ENCODE measurements at places on chromosomes 2 and 18.

- DNase-seq: no peak
Measured at GRCh38 chr2:232418466-232419244, 12.0 kb downstream of the ALPG start.

- no peak for DNase-seq
Measured at GRCh38 chr2:5385596-5385995, 306.6 kb upstream of the SOX11 start.

DNA sequence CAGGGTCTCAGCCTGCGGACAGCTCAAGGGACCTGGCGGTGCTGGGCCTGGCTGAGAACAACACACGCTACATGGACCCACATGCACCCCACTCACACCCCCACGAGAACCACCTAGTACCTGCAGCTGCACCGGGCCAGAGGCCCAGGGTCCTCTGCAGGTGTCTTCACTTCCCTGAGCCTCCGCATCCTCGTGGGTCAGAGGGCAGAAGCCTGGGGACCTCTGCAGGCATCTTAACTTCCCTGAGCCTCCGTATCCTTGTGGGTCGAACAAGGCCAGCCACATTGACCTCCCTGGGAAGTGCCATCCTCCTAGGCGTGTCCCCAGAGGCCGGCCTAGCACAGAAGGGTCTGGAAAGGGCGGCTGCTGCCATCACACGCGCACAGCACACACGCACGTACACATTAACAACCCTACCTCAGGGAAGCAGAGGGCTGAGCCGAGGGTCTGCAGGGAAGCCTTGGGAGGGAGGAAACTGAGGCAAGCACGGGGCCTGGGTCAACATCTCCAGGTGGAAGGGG lies 62.5 kb upstream of the HPCAL1 start:
- DNase-seq: no peak

DNA sequence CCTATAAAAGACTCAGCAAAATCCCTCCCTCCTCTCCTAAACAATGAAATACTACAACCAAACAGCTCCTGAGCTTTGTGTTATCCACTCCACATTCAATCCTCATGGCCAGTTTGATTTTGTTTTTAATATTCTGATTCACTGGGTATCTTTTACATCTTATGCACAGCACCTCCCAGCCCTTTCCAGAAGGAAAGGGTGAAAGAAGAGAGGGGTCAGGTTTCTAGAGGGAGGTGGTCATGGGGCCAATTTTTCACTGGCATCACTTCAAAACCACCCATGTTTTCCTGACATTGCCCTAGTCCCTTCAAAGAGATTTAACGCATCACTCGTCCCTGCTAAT lies 315.6 kb downstream of the LPIN1 start:
- no peak for DNase-seq

- no peak for DNase-seq
Measured at GRCh38 chr18:61544178-61544577, 210.9 kb downstream of the CDH20 start.

GRCh38 chr2:57558312-57558711 lies 488.3 kb upstream of the VRK2 start:
- DNase-seq: no peak

- no peak for DNase-seq
Measured at GRCh38 chr2:130884013-130884412, 47.3 kb downstream of the ARHGEF4 start.

DNA sequence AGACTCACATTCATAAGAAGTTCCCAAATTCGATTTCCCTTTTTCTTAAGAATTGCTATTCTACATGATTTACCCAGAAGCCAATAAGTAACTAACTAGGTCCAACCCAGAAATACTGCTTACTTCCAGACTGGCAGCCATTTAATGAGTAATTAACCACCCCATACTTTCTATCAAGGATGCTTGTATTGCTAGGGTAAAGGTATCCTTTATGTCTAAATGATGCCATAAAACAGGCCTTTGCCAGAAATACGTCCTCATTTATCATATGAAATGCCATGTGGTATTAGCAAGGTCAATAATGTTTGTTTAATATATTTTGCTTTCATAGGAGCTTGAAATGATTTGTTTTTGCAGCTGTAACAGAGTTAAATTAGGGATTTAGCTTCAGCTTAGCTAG lies 56.1 kb downstream of the PLEKHM3 start:
- no peak for DNase-seq

DNA sequence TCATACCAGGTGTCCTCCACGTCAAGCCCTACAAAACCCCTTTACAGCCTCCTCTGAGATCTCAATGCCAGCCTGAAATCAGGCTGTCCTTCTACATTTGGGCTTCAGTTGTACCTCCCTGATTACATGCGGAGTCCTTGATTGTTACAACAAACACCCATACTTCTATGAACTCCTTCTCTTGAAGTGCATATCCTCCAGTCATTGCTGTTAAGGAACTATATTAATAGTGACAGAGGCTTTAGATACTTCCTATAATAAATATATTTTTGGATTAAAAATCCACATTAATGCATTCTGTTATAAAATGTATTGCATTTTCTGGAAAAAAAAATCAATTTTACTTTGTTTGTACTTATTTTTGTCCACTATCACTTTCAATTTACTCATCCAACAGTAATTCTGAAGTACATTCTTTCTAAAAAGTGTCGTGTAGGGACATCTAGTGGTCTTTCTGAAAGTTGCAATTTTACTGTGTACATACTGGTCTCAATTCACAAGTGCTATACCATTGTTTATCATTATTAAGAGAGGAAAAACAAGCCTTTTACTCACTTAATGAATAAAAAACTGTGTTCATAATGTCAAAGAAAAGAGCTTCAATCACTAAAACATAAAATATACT lies 316.4 kb downstream of the DSEL start:
- peak; percentile 5 for DNase-seq

GRCh38 chr2:26988058-26988860 lies 17.8 kb downstream of the MAPRE3 start:
- no peak for DNase-seq

DNA sequence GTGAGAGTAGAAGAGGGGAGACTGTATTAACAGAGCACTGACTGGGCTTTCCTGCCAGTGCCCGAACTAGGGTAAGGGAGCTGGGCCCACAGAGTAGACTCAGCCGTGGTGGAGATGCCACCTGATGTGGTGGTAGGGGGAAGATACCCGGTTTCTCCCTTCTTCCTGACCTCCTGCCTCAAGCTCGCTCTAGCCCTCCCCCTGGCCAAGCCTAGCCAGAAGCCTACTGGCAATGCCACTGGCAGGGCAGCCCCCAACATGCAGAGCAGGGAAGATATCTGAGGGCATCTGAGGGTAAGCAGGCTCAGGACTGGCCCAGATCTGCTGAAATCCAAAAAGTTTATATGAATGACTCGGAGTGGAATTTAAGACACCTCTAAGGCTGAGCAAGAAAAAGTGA lies 162.6 kb upstream of the SMAD2 start:
- no peak for DNase-seq

DNA sequence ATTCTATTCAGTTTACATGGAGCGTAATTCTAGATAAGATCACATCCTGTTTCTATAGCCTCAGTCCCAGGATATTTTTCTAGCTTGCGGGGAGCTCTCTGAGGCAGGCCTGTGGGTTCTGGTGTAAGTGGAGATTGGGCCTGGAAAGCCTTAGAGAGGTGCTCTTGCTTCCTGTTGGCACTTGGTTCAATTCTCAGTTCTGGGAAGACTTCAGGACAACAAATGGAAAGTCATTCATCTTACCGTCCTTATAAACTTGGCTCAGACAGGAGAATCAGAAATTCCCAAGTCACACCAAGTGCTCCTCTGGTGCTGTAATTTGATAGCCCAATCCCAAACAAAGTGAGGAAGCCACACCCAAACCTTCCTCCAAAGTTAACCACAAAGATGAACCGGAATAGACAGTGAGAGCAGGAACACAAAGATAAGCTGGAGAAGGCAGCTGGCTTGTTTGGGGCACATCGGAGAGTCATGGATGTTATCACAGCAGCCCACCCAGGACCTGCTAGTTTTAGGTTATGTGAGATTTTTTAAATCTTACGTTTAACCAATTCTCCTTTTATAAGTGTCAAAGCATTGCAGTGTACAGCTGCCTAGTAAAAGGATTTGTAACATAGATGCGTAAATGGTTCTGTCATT lies 144.3 kb upstream of the MAP3K20 start:
- DNase-seq: no peak

DNA sequence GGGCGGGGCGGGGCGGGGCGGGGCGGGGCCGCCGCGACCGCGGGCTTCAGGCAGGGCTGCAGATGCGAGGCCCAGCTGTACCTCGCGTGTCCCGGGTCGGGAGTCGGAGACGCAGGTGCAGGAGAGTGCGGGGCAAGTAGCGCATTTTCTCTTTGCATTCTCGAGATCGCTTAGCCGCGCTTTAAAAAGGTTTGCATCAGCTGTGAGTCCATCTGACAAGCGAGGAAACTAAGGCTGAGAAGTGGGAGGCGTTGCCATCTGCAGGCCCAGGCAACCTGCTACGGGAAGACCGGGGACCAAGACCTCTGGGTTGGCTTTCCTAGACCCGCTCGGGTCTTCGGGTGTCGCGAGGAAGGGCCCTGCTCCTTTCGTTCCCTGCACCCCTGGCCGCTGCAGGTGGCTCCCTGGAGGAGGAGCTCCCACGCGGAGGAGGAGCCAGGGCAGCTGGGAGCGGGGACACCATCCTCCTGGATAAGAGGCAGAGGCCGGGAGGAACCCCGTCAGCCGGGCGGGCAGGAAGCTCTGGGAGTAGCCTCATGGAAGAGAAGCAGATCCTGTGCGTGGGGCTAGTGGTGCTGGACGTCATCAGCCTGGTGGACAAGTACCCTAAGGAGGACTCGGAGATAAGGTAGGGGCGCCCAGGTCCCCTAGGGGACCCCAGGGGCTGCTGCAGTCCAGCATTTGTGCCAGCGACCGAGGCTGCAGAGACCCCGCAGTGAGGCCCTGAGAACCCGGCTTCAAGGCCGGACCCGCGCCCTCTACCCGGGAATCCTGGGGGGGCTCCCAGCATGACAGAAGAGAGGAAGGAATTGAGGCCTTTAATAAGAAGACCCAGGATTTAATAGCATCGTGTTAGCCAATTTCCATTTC lies at the start of gene KHK:
Gene KHK, plus strand, starts transcription at position 49 of the 870 bp plus-strand sequence. Its CDS starts 488 bp downstream, at position 537.
- peak; percentile 81 for DNase-seq

GRCh38 chr2:127721311-127721977 lies 20.1 kb downstream of the SFT2D3 start:
- no peak for DNase-seq

DNA sequence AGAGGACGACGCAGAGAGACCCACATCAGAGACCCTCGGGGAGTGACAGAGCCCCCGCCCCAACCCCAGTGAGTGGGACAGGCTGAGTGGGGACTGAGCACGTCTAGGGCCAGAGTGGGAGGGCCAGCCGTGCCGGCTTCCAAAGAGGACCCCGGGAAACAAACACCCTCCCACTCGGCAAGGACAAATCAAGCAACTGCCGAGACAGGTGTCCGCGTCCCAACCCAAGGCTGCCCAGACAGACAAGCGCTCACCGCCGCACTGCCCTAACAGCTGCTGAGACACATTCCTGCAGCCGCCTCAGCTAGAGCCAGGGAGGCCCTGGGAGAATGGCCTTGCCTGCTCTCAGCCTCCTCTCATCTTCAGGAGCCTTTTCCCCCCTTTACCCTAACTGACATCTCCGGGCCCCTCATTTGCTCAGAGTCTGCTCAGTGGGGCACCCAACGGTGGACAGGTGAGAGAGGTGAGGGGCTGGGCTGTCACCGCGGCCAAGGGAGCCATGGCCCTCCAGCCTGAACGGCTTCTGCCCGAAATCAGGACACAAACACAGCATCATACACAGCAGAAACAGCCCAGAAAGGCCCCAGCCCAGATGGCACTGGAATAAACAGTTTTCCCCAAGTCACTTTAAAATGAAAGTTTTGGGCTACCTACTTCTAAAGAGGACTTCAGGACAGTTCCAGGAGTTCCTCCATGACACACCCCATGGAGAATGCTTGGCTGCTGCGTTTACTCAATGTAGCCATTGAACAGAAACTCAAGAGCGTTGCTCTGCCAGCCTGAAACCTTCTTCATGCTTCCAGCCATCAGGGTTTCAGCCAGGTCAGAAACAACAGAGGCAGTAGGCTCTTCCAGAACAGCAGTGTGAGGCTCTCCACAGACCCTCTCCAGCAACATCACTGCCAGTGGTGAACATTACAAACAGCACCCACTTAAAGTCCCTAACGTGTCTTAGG lies 23.6 kb downstream of the SLC66A2 start:
- DNase-seq: no peak

GRCh38 chr2:12965540-12966269 lies 249.0 kb downstream of the TRIB2 start:
- DNase-seq: no peak

DNA sequence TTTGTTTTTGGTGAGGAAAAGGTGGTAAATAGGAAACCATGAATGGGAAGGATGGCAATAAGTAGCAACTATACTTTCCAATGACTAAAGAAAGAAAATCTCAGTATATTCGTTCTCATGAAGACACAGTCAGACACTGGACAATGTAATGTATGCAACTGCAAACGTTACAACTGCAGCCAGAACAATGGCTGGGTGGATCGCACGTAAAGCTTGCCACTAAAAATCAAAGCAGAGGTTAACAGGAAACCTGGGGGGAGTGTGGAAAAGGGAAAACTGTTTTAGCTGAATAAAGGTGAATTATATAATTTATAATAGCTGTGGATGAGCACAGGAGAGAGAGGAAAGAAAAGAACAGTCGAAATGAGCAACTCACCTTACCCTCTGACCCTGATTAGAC lies 33.3 kb downstream of the NEMP2 start:
- DNase-seq: no peak

GRCh38 chr18:9831036-9831722 lies 54.6 kb upstream of the TXNDC2 start:
- no peak for DNase-seq
